ENCODE measurements at places on chromosomes 7 and 10. TPM values are rescaled to one million over a fixed set of nuclear protein-coding genes. Genes with fewer than 3 reads are reported as not detected.

The TMEM236 gene
- 0.03 TPM for total RNA-seq

The LRRD1 gene
- 0.08 TPM for total RNA-seq

The RET gene
- 9.8 TPM for total RNA-seq

The SEC61G gene
- 503 TPM for total RNA-seq

The TFAM gene
- 54.2 TPM for total RNA-seq

The C7orf33 gene
- total RNA-seq = not detected

The WNT8B gene
- total RNA-seq = 1.9 TPM

Measured in GM23338 (cell line).